Prostate gland (tissue), 2 donors: ENCODE measurements at places on chromosomes 7 and 10.

- DNase-seq: no peak
Measured at GRCh38 chr7:55382251-55382650, 17.1 kb downstream of the LANCL2 start.

GRCh38 chr7:152136686-152137085 is 111.2 kb downstream of the GALNT11 start:
- DNase-seq: no peak

DNA sequence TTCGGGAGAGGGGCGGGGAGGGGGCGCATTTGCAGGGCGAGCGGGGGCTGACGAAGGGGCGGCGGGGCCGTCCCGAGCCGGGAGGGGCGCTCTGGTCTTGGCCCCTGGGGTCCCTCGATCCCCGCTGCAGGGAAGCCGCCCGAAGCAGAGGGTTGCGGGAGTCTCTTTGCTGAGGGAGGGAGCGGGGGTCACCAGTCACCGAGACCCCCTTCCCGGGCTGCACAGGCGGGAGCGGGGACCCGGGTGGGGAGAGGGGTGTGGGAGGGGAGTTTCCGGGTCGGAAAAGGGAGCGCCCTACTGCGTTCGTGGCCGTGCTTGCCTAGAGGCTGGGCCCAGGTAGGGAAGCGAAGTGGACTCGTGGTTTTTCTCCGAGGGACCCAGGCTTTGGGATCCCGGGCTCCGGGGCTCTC is 422 bp downstream of the AP1S1 start:
- DNase-seq: no peak

DNA sequence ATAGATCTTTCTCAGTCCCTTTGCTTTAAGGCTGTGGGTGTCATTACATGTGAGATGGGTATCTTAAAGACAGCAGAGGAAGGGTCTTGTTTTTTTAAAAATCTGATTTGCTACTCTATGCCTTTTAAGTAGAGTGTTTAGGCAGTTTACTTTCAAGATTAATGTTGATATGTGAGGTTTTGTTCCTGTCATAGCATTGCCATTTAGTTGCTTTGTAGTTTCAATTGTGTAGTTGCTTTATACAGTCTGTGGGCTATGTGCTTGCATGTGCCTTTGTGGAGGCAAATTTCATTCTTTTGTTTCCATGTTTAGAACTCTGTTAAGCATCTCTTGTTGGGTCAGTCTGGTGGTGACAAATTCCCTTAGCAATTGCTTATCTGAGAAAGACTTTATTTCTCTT is 54.6 kb downstream of the ZNF783 start:
- no peak for DNase-seq

DNA sequence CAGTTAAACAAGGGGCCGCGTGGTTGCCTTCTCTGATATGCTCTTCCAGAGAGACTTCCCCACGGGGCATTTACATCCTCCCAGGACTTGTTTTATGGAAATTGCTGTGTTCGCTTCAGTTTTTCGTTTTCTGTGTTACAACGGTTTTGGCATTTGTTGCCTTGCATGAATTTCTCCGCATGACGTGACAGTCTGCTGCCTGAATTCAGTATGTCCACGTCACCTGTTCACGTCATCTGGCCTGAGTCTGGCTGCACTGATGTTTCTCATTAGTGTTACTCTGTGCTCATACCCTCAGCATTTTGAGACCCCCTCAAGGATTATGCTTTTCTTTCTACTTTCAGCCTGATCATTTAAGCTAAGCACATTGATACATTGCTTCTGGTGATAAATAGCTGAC is 49.1 kb upstream of the INSYN2A start:
- DNase-seq: no peak

- DNase-seq: no peak
Measured at GRCh38 chr7:74302745-74303221, 13.6 kb downstream of the CLIP2 start.
